ENCODE measurements at places on chromosomes 6 and 20. TPM values are rescaled to one million over a fixed set of nuclear protein-coding genes. Genes with fewer than 3 reads are reported as not detected.

DNA sequence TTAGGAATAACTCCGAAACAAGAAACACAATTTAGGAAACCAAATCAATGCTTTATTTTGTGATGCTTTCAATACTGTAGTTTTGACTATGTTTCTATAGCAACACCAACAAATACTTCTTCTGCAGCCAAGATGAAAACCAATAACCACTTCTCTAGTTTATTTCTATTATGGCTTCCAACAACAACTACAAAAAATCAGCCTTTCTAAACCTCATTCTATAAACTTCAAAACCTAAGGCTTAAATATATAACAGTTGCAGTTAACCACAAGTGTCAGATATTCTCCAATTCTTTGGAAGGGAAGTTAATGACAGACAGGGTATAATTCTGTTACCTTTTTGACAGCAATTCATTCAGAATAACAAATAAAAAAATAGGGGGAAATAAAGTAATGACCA lies 80.9 kb downstream of the EPB41L2 start:
- DNase-seq: no peak

- no peak for DNase-seq
Measured at GRCh38 chr20:44133424-44133823, 53.6 kb downstream of the JPH2 start.

The SPATA25 gene
- 0.43 TPM for total RNA-seq

DNA sequence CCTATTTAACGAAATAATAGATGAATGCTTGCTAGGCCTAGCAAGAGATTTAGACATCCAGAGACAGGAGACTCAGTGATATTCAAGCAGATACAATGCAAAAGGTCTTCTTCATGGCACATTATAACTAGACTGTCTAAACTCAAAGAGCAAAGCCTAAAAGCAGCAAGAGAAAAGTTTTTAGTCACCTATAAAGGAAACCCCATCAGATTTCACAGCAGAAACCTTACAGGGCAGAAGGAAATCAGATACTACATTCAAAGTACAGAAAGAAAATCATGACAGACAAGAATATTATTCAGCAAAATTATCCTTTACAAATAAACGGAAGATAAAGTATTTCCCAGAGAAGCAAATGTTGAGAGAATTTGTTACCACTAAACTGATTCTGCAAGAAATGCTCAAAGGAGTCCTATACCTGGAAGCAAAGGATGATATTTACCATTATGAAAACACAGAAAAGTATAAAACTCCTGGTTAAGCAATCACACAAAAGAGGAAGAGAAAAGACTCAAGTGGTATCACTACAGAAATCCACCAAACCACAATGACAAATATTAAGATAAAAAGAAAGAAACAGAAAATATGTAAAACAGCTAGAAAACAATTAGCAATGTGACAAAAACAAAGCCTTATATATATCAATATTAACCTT lies 333.7 kb downstream of the MEI4 start:
- DNase-seq: no peak

- DNase-seq: no peak
Measured at GRCh38 chr6:40896696-40897095, 142.3 kb downstream of the UNC5CL start.

DNA sequence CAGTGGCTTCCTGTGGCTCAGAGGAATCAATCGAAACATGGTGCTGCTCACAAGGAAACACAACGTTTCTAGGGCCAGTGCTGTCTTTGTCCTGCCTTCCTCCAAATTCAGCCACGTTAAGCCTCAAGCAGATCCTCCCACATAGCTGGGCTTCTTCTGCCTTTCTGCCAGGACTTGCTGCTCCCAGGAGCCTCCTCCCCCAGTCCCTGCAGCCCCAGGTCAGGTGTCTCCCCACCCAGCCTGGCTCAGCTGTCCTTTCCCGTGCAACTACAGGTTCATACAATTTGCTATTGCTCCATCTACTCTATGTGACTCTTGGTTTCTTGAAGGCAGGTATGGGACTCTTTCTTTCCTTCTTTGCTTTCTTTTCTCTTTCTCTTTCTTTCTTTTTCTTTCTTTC lies 215.3 kb upstream of the RNF24 start:
- peak; percentile 57 for DNase-seq

The TMEM200A gene
- 12.8 TPM for total RNA-seq

GRCh38 chr20:41547221-41547620 lies 71.0 kb downstream of the CHD6 start:
- no peak for DNase-seq

Measured in neural progenitor cell (in vitro differentiated cells).